ENCODE measurements at places on chromosomes 12 and 14.

- DNase-seq: no peak
Observed at GRCh38 chr12:26696048-26696612, 136.9 kb downstream of the ITPR2 start.

DNA sequence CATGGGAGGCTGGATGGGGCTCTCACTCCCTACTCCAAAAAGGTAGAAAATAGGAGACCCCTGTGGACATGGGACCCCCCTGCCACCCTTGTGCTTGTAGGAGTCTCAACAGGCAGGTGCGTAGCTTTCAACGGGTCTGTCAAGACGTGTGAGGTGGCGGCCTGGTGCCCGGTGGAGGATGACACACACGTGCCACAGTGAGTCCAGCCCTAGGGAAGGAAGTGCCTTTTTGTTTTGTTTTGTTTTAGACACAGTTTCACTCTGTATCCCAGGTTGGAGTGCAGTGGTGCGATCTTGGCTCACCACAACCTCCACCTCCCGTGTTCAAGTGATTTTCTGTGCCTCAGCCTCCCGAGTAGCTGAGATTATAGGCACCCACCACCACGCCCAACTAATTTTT, 12.9 kb downstream of the P2RX4 start:
- DNase-seq: no peak

- no peak for DNase-seq
Observed at GRCh38 chr14:89013098-89013504, 188.7 kb downstream of the TTC8 start.

DNA sequence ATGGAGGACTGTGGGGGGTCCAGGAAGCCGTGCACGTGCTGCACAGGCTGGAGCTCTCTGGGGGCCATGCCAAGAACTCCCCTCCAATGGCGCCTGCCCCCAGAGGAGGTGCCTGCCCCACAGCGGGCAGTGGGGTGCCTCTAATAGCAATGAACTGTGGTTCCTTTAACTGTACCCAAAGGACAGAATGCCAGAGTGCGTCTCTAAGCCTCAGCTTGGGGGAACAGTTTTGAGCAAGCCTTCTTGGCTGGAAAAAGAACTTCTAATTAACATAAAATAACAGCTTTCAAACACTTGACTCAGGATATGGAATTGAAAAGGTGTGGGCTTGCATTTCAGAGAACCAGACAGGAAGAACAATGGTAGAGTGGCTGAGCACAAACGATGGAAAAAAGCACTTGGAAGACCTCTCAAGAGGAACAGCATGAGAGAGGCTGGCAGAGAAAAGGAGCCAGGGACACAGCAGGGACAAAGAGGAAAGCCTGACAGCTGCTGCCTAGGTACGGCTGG, 195.6 kb downstream of the TTC7B start:
- no peak for DNase-seq

GRCh38 chr12:92192360-92192759, 46.7 kb upstream of the BTG1 start:
- no peak for DNase-seq

DNA sequence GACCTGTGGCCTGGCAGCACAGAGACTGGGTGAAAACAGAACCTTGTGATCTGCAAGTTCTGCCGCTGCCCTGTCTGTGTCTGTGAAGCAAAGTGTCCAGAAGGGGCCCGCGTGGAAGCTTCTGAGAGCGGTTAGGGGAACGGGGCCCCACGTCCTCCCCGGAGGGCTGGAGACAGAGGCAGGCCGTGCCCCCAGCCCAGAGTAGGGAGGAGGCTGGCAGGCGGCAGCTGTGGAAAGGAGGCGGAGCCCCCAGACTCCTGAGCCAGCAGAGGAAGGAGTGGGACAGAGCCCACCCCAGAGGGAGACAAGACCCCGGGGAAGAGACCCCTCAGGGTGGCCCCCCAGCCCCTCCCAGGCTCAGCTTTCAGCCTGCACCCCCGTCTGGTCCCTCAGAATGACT, 49.0 kb downstream of the GALNT9 start:
- no peak for DNase-seq

GRCh38 chr12:72546106-72546505, 273.9 kb downstream of the TRHDE start:
- no peak for DNase-seq

DNA sequence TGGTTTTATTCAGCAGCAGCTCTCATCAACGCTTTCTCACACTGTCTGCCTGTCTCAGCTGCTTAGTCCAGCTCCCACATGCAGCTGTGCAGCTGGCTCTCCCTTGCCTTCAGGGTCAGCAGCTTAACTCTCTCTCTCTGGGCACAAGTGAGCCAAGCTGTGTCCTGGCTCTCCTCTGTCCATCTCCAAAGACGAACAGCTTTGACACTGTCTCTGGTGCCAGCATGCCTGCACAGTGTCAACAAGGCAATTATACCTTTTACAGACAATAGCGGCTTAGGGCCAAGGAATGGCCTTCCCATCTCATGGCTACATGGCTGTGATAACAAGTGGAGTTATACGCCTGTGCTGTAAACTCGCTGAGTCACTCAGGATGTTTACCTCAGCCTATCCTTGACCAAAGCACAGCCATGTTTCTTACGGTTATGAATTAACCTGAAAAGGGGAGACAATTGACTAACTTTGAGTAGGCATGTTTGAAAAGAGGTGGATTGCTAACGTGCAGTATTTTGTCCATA, 38.4 kb upstream of the MANSC4 start:
- no peak for DNase-seq

- DNase-seq: no peak
Observed at GRCh38 chr12:127515941-127516340, 751.0 kb upstream of the TMEM132C start.

DNA sequence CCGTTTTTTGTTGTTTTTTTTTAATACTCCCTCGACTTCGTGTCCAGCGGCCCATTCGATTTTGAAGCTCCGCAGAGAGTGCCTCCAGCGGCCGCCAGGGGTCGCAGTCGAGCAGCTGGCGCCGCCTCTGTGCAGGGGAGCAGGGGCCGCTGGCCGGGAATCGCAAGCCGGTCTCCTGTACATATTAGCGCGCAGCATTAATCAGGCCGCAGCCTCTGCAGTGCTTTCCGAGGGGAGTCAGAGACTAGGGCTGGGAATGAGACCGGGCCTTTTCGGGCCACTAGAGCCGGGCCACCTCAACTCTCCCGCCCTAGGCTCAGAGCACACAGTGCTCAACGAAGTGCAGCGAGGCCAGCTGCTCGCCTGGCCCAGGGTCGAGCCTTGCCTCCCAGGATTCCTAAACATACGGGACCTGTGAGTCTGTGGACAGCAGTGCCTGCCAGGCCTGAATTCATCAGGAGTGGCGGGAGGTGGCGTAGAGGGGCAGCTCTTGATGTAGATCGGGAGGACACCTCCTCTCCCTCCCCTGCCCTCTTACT, 81.8 kb downstream of the EMP1 start:
- peak; percentile 35 for DNase-seq

DNA sequence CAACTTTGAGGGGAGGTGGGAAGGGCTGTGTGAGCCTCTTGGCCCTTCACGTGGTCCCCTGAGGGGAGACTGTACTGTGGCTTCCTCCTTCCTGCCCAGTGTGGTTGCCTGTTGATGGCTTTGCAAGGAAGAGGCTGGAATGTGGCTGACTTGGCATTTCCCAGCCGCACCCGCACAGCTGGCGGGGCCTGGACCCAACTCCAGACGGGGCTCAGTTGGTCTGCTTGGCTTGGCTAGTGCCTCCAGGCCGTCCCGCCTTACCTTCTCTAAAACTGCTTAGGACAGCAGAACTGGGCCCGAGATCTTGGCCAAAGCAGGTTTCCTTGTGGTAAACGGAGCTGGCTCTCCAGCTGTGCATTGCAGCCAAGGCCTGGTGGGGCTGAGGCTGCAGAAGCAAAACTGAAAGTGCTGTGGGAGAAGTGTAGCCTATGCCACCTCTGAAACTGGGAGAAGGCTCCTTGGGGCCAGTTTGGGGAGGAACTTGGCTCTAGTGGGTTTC, 139.5 kb downstream of the SMOC1 start:
- DNase-seq: no peak

GRCh38 chr12:1319212-1319611, 275.2 kb downstream of the FBXL14 start:
- no peak for DNase-seq

GRCh38 chr12:104467346-104467837, 10.6 kb downstream of the CHST11 start:
- no peak for DNase-seq

DNA sequence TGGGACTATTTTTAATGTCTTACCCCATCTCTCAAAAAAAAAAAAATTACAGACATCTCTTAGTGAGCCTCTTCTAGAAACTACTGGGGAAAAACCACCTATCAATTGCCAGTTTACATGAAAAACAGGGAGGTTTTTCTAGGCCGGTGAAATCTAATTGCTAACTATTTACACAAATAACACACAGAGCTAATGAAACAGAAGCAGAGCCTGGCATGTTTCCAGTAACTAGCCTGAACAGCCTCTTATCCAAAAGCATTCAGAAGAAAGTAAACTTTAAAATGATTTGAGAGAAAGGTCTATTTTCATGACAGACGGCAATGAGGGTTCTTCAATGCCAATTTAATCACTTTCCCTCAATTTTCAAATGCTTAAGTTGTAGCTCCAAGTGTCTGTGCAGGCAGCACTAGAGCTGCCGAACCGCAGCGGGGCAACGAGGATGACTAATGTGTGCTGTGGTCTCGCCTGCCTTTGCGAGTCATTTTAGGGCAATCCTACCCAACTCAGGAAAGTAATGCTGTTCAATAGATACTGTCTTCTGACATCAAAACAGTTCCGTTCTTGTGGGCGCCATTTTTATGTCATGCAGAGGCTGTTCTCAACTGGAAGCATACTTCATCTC, 84.6 kb downstream of the SETD3 start:
- no peak for DNase-seq

DNA sequence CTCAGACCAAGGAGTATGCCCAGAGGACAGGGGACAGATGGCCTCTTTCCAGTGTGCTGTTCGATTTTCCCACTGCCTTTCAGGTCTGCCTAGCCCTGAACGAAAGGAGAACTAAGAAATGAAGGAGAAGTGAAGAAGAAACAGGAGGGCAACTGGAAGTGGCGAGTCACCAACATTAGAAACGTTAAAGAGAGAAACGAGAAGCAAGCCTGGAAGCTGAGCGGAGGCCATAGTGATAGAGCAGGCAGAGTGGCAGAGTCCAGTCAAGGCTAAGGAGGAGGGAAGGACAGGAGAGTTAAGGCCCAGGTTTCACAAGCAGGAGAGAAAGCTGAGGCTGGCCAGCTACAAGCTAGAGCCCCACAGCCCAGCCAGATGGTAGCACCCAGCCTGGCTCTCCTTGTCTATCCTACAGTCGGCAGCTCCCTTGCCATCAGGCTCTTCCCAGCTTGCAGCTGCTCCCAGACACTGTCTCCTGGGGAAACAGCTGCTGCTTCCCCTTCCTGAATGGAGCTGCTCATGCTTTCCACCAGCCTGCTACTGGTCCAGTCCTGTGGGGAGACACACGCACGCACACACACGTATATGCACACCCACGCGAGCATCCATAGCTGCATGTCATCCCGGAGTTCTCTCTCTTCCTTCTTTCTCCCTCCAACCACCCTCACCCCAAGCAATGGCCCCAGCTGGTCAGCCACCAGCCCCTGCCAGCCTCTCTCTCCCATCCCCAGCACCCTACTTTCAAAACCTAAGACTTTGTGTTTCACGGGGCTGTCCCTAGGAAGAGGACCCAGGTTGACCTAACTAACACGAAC, 139.7 kb upstream of the CCND2 start:
- no peak for DNase-seq

GRCh38 chr12:58293308-58293982, 352.1 kb downstream of the ATP23 start:
- DNase-seq: no peak

- no peak for DNase-seq
Observed at GRCh38 chr12:27608890-27609289, 84.9 kb downstream of the PPFIBP1 start.

DNA sequence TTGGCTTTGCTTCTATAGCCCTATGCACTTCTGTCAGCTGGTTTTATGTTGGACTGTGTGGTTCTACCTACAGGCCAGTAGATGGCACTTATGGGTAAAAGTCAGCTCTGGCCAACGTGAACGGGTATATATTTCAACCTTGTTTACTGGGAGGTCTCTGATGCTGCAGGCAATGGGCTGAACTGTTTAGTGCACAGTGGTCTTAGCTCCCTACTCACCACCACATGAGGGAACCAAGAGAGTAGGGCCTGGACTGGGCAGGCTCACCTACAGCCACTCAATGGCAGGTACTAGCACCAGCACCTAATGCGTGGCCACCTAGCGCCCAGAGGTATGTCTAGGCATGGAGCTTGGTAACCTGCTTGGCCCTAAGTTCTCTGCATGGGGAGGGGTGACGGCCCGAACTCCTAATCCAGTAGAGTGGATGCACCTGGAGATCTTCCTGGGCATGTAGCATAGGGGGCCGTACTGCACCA, 481.8 kb downstream of the TMEM117 start:
- DNase-seq: no peak

DNA sequence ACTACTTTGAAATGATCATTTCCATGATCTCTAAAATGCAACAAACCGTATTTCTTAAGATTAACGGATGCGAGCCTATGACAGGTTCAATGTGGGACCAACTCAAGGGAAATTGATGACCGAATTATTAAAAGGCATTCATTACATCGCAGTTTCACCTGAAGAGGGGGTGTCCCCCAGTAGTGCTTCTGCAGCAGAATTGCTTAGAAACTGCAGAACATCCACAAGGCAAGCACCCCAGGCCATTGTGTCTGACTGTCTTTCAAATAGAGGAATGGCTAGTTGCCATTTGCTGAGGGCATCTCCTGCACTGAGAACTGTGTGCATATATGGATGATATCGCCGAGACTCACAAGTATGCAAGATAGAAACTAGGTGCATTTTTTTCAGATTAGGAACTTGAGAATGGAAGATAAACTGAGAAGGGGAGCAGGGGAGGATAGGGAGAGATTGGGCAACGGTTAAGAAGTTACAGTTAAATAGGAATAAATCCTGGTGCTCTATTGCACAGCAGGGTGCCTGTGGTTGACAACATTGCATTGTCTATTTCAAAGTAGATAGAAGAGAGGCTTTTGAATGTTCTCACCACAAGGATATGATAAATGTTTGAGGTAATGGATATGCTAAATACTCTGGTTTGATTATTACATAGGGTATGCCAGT, 234.3 kb upstream of the PLEKHG7 start:
- no peak for DNase-seq

DNA sequence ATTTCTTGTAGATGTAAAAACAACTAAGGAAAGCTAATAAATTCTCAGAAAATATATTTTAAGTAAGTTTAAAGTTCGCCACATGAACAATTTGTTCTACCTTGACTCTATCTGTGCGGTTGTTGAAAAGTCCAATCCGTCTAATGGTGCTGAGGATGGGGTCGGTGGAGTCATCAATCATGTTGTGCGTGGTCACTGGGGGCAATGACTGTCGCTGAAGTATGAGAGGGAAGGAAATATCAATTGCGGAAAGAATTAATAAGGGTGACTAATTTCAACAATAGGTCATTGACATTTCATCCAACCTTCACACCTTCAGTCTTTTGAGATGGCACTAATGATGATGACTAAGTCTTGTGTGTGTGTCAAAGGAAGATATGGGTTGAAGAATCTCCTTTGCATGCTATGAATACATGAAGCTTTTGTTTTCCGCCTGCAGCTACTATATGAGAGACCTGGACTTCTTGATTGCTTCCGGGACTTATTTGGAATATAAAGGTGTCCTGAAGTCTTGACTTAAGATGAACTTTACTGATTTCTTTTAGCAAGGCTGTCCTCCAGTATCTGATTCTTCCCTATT, 32.1 kb downstream of the SPX start:
- no peak for DNase-seq

All from activated CD4-positive, alpha-beta T cell treated with anti-CD3 and anti-CD28 coated beads, Interleukin-2, amount 50 U/mL, for 24 hours (primary cell).